ENCODE measurements at places on chromosomes 1 and 21. TPM values are rescaled to one million over a fixed set of nuclear protein-coding genes. Genes with fewer than 3 reads are reported as not detected.

The HMGCL gene
- polyA plus RNA-seq: 40.5 TPM

The SGIP1 gene
- polyA plus RNA-seq: not detected

The CACHD1 gene
- not detected for polyA plus RNA-seq

The HES2 gene
- polyA plus RNA-seq: not detected

The AHCTF1 gene
- 22.8 TPM for polyA plus RNA-seq

The LINGO4 gene
- 0.15 TPM for polyA plus RNA-seq

The FCRL5 gene
- not detected for polyA plus RNA-seq

The FCGR3A gene
- 0.79 TPM for polyA plus RNA-seq

The CCDC18 gene
- polyA plus RNA-seq: 3.9 TPM

The MPL gene
- not detected for polyA plus RNA-seq

The SYT14 gene
- not detected for polyA plus RNA-seq

The SPATC1L gene
- 9.2 TPM for polyA plus RNA-seq

The LRRC38 gene
- polyA plus RNA-seq: not detected

The CBR3 gene
- polyA plus RNA-seq: 13.2 TPM

The LENEP gene
- not detected for polyA plus RNA-seq

The RRP15 gene
- polyA plus RNA-seq: 13.3 TPM

The REG4 gene
- polyA plus RNA-seq: not detected

The PADI2 gene
- polyA plus RNA-seq: 0.08 TPM

The C1orf116 gene
- not detected for polyA plus RNA-seq

The CCDC30 gene
- 4.2 TPM for polyA plus RNA-seq

The PTGFR gene
- polyA plus RNA-seq: not detected

The KCNA2 gene
- 0.64 TPM for polyA plus RNA-seq

The ATPAF1 gene
- 74.7 TPM for polyA plus RNA-seq

The TMEM82 gene
- polyA plus RNA-seq: not detected

The SLC1A7 gene
- not detected for polyA plus RNA-seq

The MROH9 gene
- not detected for polyA plus RNA-seq

The GDAP2 gene
- polyA plus RNA-seq: 14.3 TPM

The AADACL3 gene
- not detected for polyA plus RNA-seq

The RAB42 gene
- not detected for polyA plus RNA-seq

The DYRK3 gene
- polyA plus RNA-seq: 0.32 TPM

The CFAP107 gene
- not detected for polyA plus RNA-seq

The OR2W3 gene
- not detected for polyA plus RNA-seq

The ZNF683 gene
- polyA plus RNA-seq: 0.25 TPM

The FCRL1 gene
- 2.3 TPM for polyA plus RNA-seq

The OPN3 gene
- 17.2 TPM for polyA plus RNA-seq

The CRB1 gene
- not detected for polyA plus RNA-seq

The WNT3A gene
- polyA plus RNA-seq: not detected

The NTMT2 gene
- not detected for polyA plus RNA-seq

The NECTIN4 gene
- not detected for polyA plus RNA-seq

The IGSF5 gene
- not detected for polyA plus RNA-seq

The CLCA1 gene
- not detected for polyA plus RNA-seq

The SPOCD1 gene
- polyA plus RNA-seq: not detected

The DVL1 gene
- 0.43 TPM for polyA plus RNA-seq

The METTL25B gene
- 7.5 TPM for polyA plus RNA-seq

The FBLIM1 gene
- 0.06 TPM for polyA plus RNA-seq

The NBPF10 gene
- polyA plus RNA-seq: 0.03 TPM

The SLC45A1 gene
- 0.68 TPM for polyA plus RNA-seq

The ADAM30 gene
- polyA plus RNA-seq: not detected

The PEX19 gene
- polyA plus RNA-seq: 61.3 TPM

The TCEA3 gene
- polyA plus RNA-seq: 8.5 TPM
